CD4-positive, alpha-beta T cell treated with Interleukin-21 for 1 hour (primary cell): ENCODE measurements at places on chromosomes 1 and 21.

GRCh38 chr1:29698033-29698432 lies 461.7 kb downstream of the PTPRU start:
- DNase-seq: no peak

- no peak for DNase-seq
Measured at GRCh38 chr1:34980715-34981114, 4.4 kb downstream of the TMEM35B start.

DNA sequence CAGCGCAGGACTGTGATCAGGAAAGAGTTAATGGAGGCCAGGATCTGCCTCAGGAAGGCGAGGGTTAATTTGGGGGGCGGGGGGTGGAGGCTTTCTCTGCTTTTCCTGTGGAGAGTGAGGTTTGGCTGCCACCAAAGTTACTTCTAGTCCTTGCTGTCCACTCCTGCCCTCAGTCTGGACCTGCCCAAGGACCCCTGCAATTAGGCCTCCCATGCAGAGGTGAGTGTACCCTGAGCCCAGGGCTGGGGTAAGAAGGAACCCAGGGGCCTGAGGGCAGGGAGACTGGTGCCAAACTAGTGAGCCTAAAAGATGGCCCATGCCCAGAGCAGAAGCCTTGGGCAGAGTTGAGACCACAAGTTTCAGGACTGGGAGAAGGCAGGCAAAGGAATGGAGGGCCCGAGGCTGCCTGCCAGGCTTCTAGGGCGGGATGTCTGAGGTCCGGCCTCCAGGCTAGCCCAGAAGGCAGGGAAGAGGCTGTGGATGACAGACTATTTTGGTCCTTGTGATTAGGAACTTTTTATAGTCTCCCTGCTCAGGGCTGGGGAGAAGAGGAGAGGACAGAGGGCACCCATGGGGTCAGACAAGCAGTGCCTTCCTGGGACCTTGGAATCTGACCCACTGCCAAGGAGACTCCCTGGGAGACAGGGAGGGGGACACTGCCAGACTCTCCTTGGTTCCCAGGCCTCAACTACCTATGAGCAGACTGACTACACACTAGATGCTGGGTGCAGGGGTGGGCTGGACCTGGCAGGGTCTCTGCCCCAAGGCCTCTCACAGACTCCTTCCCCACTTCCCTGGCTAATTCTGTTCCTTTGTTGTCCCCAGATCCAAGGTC lies at the start of gene FAM110D:
TSS of gene FAM110D (plus strand) at position 172 of the 835 bp plus-strand sequence. CDS start 2,213 bp downstream, outside the sequence.
- no peak for DNase-seq

GRCh38 chr1:207007352-207008033 lies 25.1 kb downstream of the C1orf116 start:
- no peak for DNase-seq

DNA sequence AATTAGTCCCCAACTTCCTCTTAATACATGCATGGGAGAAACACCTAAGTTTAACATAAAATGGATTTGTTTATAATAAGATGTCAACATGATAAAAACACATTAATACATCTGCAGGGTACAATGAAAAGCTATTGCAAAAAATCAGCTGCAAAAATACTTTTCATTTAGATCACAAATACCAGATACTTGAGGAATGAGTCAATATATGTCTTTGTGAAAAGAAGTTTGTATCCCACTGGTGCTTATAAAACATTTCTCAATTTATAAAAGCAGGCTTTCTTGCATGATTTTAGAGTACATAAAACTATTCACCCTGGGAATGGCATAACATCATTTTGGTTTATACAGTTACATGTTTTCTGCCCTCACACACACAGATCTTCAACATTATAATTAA lies 18.6 kb upstream of the PRKAA2 start:
- DNase-seq: no peak

DNA sequence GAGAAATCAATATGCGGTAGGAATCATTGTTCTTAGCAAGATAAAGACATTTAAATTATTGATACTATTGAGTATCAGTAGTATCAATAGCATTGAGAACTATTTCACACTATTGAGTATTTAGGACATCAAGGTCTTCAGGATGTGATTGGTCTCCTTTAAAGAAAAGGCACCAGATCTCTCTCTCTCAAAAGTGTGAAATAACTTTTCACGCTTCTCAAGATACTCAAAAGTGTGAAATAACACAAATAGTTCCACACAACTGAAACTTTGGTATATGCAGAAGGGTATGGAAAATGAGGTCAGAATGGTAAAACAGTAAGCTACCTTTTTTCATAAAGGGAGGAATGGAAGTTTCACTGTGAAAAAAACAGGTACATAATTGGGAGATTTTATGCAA lies 6.7 kb upstream of the PYHIN1 start:
- peak; percentile 35 for DNase-seq

DNA sequence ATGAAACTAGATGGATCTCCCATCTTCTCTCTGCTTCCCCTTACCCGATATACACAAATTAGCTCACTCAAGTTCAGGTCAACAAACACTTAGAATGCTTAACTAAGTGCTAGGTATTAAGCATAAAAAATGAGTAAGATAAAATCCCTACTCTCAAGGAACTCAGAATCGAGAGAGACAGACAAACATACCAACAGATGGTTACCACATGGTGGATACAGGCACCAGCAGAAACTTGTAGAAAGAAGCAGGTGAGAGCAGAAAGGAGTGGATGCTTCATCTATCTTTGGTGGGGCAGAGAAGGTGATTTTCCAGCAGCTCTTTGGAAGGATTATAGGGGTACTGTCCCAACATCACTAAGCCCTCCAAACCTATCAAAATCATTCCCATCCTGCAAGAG lies 32.2 kb downstream of the C8B start:
- no peak for DNase-seq

GRCh38 chr1:67166196-67166595 lies at the start of gene IL23R:
Gene IL23R (plus strand): TSS chr1:67166454. CDS start chr1:67168121, 1,667 bp downstream.
- DNase-seq: peak; percentile 52
